Muscle of arm (tissue), 14 donors: ENCODE measurements at places on chromosomes 6 and 20.

DNA sequence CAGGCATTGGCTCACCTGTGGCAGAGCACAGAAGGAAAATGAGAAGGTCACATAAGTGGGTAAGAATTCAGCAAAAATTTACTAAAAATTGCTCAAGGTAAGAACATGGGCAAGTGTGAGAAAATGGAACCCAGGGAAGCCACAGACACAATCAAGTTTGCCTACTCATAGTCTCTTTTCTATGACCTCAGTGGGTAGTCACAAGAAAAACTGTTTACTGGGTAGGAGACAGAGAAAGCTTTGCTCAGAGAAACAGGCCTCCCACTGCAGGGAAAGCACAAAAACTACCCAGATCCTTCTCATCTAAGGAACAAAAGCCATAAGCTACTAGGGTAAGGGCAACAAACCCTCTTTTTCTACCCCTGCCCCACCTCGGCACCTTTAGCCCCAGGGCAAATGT lies 35.2 kb downstream of the FAM184A start:
- DNase-seq = no peak

DNA sequence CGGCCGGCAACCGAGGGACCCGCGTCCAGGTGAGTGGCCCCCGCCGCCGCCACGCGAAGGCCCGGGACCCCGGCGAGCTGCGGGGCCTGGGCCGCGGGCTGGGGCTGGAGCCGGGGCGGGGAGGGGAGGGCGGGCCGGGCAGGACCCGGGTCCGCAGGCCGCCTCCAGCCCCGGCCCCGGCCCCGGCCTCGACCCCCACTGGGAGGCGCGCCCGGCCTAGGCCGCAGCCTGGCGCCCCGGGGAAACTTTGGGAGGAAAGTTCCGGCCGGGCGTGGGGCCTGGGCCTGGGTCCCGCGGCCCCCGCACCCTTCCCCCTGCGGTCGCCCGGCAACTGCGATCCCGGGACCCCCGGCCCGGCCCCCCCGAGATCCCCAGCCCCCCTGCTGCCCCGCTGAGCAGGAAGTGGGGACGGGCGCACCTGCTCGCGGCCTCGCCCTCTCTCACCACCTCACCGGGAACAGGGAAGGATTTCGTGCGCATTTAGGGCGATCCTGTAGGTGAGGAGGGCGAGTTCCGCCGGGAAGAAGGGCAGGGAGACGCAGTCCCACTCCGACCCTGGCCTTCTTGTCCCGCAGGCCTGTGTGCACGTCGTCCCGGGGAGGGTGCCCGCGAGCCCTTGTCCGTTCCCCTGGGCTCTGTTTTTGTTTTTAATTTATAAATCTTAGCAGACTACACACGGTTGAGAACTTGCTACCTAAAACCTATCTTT lies 402 bp downstream of the OSBPL2 start:
- no peak for DNase-seq

DNA sequence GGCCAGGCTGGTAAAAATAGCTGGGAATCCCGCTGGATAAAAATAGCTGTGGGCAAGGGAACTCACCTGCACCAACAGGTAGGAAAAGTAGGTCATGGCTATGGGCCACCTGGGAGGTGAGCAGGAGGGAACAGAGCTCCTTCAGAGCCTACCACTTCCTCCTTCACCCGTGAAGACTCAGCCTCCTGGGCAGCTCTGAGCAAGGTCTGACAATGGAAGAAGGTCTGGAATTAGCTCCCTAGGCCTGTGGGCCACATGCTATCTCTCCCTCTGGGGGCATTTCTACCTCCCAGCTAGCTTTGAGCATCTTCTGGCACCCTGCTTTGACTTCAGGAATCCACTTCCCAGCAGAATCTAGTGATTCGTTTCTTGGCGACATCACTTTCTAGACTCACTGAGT lies 153.9 kb downstream of the MRPL14 start:
- no peak for DNase-seq

- DNase-seq = no peak
These were observed 481 bp downstream of the ZNF133 start for GRCh38 chr20:18288749-18289267.

GRCh38 chr20:37547912-37548311 lies 20.2 kb upstream of the BLCAP start:
- no peak for DNase-seq
